Activated CD8-positive, alpha-beta memory T cell treated with anti-CD3 and anti-CD28 coated beads for 1 hour (primary cell): ENCODE measurements at places on chromosomes 6 and 20.

DNA sequence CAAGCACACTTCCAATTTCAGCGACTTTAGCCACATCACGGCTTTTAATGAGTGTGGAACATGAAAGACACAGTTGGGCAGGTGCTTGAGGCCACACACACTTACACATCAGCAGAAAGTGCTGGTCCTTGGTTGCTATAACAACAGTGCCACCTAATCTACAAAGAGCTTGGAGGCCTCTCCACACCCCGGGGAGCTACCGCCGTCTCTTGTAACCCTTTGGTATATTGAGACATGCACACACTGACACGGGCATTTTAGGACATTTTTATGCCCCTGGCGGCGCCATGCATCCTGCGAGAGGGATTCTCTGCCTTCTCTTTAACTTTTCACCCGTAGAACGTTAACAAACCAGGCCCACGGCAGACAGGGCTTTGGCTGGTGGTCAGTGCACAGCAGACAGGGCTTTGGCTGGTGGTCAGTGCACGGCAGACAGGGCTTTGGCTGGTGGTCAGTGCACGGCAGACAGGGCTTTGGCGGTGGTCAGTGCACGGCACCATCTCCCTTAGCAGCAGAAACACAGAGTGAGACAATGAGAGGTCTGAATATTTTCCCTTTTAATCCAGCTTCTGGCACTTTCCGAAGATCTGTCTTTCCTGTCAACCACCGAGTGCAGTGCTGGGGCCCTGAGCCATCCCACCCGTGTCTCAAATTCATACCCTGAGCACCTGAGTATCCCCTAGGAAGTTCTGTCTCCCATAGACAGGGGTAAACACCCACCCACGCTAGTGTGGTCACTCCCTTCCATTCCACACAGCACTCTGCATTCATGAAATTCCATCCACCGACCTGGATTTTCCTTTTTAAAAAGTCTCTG lies 116.6 kb upstream of the RPS6KA2 start:
- no peak for DNase-seq

DNA sequence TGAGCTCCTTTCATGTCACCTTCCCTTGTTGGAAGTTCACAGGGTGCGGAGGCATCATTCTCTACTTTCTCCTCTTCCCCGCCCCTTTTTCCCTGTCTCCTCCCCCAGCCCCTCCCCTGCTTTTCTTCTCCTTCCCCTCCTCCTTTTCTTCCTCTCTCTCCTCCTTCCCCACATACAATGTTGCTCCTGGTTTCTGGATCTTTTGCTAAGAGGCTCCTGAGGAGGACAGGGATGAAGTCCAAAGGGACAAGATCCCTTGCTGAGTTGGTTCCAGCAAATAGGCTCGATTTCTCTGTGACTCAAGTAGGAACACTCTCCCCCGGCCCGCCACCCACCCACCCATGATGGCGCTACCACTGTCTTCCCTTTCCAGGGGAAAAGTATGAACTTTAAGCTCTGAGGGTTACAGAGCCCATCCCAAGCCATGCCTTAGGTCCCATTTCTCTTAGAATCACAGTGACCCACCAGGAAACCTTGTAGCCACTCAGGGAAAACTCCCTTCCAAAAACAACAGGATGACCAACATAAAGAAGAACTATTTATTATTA lies 852 bp upstream of the TFEB start:
- no peak for DNase-seq

- DNase-seq, result no peak
Measured at GRCh38 chr20:1186367-1186991, 1.7 kb upstream of the TMEM74B start.

GRCh38 chr20:18324596-18325089 lies 36.3 kb downstream of the ZNF133 start:
- DNase-seq, result no peak

DNA sequence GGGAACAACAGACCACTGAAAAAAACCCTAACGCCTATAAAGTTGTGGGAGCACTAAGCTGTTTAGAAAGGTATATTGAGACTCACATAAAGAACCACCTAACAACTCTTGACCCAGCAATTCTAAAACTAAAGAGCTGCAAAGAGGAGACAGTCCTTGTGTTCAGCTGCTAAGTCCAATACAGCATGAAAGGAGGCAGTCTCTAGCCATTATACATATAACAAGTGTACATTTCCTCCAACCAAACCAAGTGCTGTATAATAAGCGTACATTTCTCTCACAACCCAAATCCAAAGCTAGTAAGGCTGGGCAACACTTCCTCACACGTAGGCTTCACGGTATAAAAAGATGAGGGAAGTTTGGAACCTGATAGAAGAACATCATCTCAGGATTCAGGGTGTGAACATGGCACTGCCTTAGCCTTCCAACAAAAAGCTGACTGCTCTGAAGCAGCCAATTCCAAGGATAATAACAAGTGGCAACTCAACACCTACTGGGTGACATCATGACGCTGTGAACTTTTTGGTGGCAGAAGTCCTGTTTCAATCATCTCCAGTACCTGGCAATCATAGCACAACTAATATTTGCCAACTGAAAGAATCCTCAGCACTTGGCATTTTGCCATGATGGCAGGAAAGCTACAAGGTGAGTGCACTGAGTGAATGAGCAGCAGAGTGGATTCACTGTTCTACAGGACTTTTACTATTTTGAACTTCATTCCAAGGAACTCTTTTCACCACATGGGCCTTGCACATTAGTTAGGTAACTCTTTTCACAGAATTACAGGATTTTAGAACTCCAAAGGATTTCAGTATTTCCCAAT lies 16.6 kb downstream of the TBC1D20 start:
- DNase-seq, result no peak

GRCh38 chr20:32639284-32639683 lies 34.5 kb downstream of the C20orf203 start:
- DNase-seq, result no peak

DNA sequence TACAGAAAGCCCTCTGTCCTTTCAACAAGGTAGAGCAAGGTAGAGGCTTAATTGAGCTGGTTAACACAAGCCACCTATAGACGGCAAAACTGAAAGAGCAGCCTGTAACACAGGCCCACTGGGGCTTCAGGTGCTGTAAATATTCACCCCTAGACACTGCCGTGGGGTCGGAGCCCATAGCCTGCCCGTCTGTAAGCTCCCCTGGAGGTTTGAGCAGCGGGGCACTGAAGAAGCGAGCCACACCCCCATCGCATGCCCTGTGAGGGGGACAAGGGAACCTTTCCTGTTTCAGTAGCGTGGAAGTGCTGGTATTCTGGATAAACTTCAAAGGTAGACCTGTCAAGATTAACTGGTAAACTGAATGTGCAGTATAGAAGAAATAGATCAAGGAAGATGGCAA lies 160.4 kb downstream of the TPBG start:
- DNase-seq, result no peak

- DNase-seq, result no peak
Measured at GRCh38 chr6:34934516-34934915, 45.5 kb downstream of the ANKS1A start.

- no peak for DNase-seq
Measured at GRCh38 chr20:1669304-1669703, 11.7 kb upstream of the SIRPG start.

GRCh38 chr20:61699495-61700374 lies 365.9 kb downstream of the TAF4 start:
- no peak for DNase-seq

- DNase-seq, result no peak
Measured at GRCh38 chr6:121344539-121344938, 10.3 kb upstream of the TBC1D32 start.

DNA sequence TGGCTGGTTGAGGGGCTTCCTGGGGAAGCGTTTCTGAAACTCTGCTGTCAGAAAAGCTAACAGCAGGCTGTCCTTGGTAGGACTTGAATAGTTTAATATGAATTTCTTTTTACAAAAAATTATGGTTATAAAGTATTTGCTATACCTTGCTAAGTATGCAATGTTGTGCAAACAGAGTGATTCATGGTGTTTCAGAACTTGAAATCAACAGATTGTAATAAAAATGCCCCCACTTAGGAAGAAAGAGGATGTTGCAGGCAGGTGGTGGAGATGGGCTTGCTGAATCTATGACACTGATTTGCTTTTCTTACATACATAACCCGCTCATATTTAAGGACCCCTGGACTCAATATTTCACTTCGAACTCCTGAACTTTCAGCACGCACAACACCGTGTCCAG lies 211.6 kb downstream of the THBS2 start:
- no peak for DNase-seq

- no peak for DNase-seq
Measured at GRCh38 chr6:36362551-36363370, 24.7 kb downstream of the ETV7 start.

DNA sequence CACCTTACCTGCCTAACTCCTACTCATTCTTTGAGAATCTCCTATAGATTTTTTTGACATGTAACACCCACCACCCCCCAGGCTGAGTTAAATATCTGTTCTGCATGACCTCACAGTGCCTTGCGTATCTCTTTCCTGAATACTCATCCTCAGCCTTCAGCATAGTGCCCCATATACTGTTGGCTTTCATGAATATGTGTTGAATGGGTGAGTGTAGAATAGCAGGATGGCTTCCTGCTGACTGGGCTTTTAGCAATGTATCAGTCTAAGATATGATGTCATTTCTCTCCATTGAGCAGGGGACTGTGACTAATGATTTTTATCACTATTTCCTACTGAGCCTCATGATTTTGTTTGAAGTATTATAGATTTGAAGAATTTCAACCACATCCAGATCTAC lies 361.6 kb upstream of the MARCKS start:
- no peak for DNase-seq

DNA sequence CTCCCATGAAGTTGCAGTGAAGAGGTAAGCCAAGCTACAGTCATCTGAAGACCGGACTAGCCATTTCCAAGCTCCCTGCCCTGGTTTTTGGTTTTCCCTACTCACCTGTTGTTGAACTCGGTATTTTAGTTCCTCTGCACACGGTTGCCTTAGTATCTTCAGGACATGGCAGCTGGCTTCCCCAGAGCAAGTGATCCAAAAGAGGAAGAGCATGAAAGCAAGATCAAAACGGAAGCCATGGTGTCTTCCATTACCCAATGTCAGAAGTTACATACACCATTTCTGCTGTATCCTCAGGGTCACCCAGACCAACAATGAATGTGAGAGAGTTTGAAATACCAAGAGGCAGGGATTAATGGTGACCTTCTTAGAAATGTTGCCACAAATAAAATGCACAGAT lies 276.6 kb upstream of the CNR1 start:
- no peak for DNase-seq

DNA sequence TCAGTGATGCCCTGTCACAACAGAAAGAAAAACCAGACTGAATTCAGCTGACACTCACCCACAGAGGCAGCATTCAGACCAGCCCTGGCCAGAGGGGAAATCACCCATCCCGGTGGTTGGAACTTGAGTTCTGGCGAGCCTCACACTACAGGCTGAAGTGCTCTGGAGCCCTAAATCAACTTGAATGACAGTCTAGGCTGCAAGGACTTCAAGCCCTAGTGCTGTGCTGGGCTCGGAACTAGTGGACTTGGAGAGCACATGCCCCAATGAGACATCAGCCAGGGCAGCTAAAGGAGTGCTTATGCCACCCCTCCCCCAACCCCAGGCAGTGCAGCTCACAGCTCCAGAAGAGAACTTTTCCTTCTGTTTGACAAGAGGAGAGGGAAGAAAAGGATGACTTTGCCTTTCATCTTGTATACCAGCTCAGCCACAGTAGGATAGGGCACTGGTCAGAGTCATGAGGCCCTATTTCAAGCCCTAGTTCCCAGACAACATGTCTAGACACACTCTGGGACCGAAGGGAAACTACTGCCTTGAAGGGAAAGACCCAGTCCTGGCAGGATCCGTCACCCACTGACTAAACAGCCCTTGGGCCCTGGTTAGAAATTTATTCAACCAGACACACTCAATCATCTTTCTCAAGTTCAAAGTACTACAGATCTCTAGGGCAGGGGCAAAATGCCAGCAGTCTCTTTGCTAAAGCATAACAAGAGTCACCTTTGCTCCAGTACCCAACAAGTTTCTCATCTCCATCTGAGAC lies 43.2 kb upstream of the PNRC1 start:
- DNase-seq, result no peak

DNA sequence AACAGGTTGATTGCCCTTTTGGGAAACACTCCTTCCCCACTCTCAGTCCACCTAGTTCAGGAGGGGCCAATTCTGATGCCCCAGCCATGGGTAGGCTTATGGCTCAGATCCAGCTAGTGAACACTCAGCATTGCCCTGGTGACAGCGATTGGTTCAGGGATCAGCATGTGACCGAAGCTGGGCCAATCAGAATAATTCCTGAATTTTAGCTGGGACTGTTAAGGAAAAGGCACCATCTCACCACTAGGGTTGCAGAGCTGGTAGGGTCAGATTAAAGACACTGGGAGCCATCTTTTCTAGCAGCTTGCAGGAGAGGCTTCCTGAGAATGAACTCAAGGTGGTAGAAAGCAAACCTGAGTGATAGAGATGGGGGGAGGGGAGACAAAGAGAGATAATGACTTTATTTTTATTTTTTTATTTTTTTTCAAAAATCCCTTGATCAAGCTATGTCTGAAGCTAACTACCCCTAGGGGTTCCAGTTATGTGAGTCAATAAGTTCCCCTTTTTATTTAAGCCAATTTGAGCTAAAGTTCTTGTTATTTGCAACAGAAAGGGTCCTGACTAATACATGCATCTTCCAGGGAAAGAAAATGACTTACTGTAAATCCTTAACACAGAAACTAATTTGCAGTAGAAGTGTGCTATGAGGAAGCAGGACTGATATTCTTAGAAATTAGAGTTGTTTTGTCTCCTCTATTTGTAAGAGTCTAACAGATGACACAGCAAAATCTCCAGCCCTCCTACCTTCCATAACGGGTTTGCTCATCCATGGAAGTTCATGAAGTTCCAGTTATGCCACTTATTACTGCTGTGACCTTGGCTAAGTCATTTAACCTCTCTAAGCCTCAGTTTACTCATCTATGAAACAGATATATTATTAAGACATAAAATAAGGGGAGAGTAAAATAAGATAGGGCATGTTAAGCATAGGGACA lies 44.7 kb downstream of the EYA2 start:
- DNase-seq, result no peak

DNA sequence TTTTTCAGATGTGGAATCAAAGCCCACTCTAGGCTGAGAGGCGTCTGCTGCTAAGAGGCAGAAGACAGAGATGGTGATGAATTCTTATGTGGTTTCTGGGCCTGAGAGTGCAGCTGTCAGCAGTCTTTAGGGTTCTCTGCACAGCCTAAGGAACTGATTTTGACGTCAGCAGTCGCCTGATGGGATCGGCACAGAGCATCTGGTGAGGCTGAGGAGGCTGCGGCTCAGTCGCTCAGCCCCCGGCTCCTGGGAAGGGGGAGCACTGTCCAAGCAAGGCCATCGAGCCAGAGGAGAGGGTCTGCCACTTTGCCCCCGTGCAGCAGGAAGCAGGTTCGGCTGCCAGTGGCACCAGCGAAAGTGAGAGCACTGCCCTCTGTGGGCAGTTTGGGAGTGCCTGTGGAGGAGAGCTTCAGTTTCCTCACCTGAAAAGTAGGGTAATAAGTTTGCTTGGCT lies 92.5 kb downstream of the TCP11 start:
- peak; percentile 5 for DNase-seq

DNA sequence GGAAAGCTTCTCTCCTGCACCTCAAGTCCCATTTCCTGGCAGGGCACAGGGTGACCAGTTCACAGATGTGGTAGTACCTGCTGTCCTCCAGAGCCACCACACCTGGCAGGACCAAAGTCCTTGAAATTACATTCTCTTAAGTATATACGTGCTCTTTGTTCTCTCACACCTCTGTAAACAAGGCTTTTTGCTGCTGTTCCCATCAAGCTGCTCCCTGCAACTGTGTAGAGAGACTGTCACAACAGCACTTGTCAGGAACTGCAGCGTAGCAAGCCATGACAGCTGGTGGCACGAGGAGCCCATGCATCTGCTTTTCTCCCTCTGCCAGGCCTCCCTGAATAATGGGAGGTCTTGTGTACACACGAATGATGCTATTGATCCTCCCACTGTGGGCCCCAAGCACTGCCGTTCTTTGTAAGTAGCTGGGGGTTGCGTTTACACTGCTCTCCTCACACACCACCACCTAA lies 431.8 kb downstream of the CD83 start:
- DNase-seq, result no peak
